ENCODE measurements at places on chromosomes 6 and 20.
A peak's percentile ranks its signal among the peaks of the same experiment; 100 is the strongest.

DNA sequence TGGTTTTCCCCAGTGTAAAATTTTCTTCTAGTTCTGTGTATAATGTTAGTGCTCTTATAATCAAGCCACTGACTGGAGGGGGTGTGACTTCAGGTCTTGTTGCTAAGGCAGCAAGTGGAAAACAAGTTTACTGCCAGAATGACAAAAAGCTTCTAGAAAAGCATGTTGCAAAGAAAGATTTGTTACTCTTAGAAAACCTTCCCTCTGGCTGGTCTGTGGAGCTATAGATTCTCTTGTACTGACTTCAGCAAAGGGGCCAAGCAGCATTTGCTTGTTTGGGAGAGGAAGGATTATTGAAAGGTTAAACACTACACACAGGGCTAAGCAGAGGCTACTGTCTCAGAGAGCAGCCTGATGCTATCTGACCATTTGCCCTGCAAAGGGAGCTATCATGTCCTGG, 288.8 kb downstream of the BTBD9 start:
- DNase-seq = no peak

- no peak for DNase-seq
Measured at GRCh38 chr6:75349262-75349984, 64.8 kb upstream of the TMEM30A start.

DNA sequence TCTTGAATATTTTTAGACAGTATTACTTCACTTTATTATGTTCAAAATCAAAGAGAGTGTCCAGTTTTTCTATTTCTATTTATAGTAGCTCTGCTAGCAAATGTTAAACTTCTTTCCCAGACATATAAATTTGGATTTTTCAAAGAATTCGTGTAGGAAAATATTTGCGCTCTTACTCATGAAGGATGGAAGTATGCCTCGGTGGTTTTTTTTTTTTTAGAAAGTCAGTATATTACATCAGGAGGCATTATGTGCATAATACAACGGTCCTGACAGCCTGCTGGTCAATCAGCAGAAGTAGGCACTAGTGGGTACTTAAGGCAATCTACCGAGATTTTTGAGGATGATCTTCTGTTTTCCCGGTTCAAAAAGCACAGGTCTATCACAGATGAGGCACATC, 249.3 kb downstream of the TBX18 start:
- DNase-seq = no peak

DNA sequence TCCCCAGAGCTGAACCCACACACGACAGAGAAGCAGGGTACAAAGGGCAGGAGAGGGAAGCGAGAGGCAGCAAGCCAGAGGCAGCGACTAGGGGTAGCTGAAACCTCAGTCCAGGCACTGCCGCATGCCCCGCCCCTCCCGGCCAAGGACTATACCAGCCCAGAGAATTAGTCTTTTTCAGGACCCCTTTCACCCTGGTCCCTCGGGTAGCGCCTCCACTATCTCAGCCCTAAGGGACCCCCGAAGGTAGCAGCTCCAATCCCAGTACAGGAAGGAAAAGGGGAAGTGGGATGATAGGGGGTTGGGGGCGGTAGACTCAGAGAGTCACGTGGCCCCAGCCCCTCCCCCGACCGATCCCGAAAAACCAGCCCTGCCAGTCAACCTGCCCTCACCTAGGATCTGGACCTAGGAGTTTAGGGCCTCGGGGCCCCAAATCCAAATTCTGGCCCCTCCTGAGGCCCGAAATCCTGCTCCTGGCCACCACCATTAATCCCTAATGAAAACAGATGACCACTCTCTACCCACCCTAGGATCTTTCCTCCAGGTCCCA, 1.3 kb downstream of the RGL2 start:
- DNase-seq = no peak

GRCh38 chr6:45741437-45742171, 274.1 kb downstream of the CLIC5 start:
- DNase-seq = peak; percentile 15

GRCh38 chr6:33080127-33081089, 4.6 kb downstream of the HLA-DPB1 start:
- DNase-seq = no peak

- DNase-seq = no peak
Measured at GRCh38 chr20:24723647-24724352, 225.3 kb upstream of the CST7 start.

DNA sequence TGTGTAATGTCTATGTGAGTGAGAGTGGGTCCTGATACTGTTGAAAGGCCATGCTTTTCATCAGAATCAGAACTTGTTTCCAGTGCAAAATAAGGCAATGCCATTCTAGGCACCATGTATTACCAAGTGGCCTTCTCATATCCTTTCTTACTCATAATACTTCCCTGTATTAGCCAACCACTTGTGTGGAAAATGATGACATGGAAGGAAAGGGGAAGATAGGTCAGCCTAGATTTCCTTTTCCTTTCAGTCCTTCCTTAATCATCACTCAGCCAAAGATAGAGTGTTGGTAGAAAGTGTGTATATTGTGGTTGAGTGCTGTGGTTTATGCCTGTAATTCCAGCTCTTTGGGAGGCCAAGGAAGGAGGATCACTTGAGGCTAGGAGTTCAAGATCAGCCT, 158.6 kb upstream of the PREP start:
- DNase-seq = no peak

DNA sequence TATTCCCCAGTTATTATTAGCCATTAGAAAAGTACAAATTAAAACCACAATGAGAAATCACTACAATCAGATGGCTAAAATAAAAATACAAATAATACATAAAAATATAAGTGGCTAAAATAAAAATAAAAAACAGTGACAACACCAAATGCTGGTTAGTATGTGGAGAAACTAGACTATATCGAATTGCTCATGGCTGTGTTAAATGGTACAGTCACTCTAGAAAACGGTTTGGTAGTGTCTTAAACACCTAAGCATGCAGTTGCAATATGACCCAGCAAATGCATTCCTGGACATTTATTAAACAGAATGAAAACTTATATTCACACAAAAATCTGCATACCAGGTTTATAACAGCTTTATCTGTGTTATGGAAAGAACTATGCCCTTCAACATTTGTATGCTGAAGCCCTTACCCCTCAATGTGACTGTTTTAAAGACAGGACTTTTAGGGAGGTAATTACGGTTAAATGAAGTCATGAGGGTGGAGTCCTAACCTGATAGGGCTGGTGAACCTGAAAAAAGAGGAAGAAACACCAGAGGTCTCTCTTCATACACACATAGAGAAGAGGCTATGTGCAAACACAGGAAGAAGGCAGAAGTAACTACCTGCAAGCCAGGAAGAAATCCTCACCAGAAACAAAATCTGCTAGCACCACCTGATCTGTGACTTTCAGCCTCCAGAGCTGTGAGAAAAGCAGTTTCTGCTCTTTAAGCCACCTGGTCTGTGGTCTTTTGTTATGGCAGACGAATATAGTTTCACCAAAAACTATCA, 84.9 kb downstream of the ASCC3 start:
- DNase-seq = no peak

DNA sequence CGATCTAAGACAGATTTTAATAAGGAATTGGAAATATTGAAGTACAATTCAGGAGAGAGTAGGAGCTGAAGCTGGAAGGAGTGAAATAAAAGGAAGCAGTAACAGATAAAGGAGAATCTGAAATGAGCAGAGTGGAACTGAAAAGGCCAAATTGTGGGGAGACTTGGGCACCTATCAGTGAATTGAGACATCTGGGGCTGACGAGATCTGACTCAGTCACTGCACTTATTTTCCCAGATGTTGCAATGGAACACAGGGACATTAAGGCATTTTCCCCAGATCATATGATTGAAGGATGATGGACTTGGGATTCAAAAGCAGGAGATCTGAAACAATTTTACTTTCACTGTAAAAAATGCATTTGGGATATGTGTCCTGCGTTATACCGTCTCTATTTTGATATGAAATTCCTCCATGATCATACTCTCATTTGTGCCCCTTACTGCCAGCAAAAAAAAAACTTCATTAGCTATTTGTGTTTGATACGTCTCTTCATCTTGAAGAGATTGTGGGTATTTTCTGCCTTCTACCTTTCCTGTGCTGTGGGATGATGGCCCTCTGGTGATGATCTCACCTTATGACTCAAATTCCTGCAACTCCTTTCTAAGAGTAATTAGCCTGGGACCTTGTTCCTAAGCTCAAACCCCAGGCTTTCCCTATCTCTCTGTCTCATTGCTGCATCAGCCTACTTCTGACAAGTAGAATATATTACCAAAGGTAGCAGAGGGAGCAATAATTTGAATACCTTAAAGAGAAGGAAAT, 278.5 kb upstream of the MAN1A1 start:
- no peak for DNase-seq

- DNase-seq = no peak
Measured at GRCh38 chr6:163986313-163986712, 571.8 kb downstream of the QKI start.

- DNase-seq = no peak
Measured at GRCh38 chr20:61191096-61191495, 61.0 kb upstream of the CDH4 start.

DNA sequence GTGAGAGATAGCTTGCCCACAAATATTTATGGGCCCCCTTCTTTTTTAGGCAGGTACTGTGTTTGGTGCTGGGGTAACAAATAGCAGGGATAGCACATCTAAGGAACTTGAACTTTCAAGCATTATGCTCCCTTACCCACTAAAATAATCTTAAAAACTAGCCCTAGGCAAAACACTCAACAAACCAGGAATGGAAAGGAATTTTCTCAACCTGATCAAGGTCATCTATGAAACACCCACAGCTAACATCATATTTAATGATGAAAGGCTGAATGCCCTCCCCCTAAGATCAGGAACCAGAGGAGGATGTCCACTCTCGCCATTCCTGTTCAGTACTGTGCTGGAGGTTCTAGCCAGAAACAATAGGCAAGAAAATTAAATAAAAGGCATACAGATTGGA, 8.7 kb upstream of the SRPK1 start:
- no peak for DNase-seq

DNA sequence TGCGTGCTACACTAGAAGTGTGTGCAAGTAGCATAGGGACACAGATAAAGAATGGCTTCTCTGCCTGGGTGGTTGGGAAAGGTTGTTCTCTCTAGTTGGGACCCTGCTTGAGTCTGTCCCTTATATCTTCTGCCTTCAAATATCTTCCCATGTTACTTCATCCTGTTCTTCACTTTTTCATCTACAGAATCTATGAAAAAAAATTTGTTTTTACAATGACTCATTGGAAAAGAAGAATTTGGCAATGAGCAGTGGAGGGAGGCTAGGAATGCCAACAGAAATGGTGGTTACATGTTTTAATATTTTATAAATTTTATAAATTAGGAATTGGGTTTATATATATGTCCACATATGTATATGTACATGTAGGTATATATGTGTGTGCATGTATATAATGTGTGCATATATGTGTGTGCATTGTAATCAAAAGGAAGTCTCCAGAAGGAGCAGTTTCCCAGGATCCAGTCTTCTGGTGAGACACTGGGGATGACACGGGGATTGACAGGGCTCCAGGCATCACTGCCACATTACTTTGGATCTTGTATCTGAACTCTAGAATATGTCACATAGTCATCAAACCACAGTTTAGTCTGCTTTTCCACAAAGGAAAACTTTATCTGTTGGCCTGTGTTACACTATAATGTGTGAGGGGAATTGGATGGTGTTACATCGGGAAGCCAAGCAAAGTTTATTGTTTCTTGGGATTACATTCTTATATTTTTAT, 75.3 kb upstream of the RIPOR2 start:
- DNase-seq = no peak

DNA sequence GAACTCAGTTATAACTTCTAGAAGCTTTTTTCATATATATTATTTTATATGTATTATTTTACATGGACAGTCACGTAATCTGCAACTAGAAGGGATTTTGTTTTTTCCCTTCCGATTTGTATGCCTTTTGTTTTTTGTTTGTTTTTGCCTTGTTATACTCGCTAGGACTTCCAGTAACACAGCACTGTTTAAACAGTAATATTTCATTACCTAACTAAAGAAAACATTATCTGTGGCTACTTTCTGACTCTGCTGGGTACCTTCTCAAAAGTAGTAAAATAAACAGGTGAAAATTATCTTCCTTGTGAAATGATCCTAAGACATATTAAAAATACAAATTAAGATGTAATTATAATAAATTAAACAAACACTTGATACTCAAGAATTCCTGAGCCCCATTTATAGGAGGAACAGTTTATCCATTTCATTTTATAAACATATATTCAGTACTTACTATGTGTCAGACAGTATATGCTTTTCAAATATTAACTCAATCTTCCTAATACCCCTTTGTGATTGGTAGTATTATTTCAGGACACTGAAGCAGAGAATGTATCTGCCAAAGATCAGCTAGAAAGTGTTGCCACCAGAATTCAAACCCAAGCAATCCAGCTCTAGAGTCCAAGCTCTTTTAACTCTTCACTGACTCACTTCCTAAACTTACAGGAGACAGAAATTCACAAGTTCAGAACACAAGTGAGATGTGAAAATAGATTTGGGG, 65.3 kb downstream of the MAP3K5 start:
- no peak for DNase-seq

- DNase-seq = no peak
Measured at GRCh38 chr6:80446454-80447045, 340.1 kb downstream of the BCKDHB start.

DNA sequence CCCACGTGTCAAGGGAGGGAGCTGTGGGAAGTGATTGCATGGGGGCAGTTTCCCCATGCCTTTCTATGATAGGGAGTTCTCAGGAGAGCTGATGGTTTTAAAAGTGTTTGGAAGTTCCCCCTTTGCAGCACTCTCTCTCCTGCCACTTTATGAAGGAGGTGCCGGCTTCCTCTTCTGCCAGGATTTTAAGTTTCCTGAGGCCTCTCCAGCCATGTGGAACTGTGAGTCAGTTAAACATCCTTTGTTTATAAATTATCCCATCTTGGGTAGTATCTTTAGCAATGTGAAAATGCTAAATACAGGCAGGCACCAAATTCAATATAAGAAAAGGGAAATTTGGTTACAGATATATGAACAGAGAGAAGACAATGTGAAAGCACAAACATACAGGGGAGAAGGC, 96.4 kb upstream of the EPHA7 start:
- DNase-seq = no peak

DNA sequence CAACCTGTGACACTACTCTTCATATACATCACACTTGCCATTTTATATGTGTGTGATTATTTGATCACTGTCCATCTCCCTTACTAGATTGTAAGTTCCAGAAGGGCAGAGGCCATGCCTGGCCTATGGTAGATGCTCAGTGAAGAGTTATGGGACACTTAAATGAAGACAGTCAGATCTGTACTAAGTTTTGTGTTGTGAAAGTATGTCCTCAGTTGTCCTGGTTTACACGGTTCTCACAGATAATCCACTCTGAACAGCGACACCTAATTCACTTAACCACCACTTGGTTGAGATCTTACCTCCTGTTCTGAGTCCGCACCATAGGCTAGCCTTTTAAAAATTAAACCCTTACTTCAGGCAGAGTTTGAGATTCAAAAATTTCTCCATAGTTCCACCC, 434.1 kb upstream of the SOX4 start:
- no peak for DNase-seq

DNA sequence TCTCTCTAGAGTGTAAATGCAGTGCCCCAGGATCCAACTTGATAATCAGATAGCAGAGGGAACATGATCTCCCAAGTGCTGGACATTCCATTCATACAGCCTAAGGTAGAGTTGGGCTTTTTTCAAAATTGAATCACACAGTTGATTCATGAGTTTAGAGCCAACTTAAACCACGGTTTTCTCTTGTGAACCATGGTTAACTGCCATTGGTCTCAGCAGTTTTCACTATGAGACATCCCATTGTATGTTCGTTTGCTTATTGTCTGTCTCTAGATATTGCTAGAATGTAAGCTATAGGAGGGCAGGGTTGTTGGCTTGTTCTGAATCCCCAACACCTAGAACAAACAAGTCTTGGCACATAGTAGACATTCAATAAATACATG, 37.2 kb upstream of the TAF8 start:
- no peak for DNase-seq
